ENCODE measurements at places on chromosomes 7 and 10. TPM values are rescaled to one million over a fixed set of nuclear protein-coding genes. Genes with fewer than 3 reads are reported as not detected.

GRCh38 chr10:74329873-74330272, 178.9 kb downstream of the ADK start:
- DNase-seq, result no peak

DNA sequence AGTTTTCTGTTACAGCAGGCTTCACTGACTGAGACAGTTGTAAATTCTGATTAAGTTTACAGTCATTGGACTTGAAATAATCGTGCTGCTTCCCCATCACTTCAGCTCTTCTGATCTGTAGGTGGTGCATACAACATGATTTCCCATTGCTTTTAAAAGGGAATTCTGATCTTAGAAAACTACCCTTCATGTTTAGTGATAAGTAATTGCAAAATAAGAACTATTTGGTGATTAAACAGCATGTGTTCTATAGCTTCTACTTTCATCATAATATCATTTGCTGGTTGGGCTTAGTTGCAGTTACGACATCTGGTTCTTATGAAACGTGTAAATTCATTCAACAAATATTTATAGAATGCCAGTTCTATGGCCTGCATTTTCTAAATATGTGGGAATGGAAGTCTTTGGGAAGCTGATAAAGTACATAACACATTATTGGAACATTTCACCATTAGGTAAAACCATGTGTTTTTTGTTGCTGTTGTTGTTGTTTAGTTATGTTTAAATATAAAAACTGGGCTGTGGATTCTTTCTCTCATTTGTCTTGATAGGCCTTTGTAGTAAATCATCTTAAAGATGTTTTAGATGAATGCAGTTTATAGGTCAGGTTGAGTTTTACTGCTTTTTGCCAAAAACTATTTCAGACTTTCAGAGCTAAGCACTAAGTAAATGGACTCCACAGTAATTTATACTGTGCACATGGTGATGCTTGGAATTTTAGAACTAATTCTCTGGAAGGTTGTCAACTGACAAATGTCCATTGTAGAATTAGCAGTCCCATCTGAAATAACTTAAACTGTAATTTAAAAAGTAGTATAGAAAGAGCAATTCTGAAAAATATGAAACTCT, 13.1 kb downstream of the GNAI1 start:
- DNase-seq, result no peak

Gene PDIA4
- 71.6 TPM for polyA plus RNA-seq

- DNase-seq, result no peak
Measured at GRCh38 chr7:150390205-150390604, 11.1 kb downstream of the ZNF775 start.

Gene TMEM236
- 0.44 TPM for polyA plus RNA-seq

GRCh38 chr10:62456611-62457101, 82.5 kb downstream of the ZNF365 start:
- DNase-seq, result no peak

Gene LIPK
- not detected for polyA plus RNA-seq

DNA sequence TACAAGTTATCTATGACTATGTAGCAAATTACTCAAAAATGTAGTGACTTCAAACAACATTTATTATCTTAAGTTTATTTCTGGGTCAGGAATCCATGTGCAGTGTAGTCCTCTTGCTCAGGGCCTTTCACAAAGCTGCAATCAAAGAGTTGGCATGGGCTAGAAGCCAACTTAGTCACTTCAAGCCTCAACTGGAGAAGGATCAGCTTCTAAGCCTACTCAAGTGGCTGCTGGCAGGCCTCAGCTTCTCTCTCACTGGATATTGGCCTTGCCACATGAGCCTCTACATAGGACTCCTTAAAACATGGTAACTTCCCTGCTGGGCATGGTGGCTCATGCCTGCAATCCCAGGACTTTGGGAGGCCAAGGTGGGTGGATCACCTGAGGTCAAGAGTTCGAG, 5.0 kb upstream of the NFE2L3 start:
- no peak for DNase-seq

DNA sequence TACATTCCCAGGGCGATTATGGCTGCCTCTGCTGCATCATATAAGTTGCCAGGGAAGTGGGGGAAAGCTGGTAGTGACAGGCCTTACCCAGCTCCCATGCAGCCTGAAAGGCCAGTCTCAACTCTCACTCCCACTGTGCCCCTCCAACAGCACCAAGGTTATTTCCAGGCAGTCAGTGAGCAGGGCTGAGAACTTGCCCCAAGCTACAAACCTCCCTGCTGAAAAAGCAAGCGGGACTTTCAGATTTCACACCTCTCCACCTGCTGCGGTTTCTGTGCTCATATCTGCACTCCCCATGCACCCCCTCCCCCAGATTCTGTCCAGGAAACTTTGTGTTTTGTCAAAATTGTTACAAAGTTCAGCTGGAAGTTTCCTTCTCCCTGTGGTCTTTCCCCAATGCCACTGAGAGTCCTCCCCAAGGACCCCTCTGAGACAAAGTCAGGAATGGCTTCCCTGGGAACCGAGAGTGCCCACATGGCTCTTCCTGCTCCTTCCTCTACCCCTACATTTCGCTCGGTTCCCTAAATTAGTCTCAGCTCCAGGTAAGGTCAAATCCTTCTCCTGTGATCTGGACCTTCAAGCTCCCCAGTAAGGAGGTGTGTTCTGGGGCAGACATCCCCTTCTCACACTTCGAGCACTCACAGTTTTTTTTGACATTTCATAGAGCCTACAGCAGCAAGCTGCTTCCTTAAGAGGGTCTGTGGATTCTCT, 25.3 kb upstream of the WNT2 start:
- no peak for DNase-seq

Gene AKR1C8
- polyA plus RNA-seq, result not detected

Gene ACBD7
- polyA plus RNA-seq, result 0.15 TPM

GRCh38 chr7:28493477-28493876, 81.2 kb downstream of the CREB5 start:
- DNase-seq, result no peak

- no peak for DNase-seq
Measured at GRCh38 chr10:49415109-49415508, 19.2 kb upstream of the DRGX start.

DNA sequence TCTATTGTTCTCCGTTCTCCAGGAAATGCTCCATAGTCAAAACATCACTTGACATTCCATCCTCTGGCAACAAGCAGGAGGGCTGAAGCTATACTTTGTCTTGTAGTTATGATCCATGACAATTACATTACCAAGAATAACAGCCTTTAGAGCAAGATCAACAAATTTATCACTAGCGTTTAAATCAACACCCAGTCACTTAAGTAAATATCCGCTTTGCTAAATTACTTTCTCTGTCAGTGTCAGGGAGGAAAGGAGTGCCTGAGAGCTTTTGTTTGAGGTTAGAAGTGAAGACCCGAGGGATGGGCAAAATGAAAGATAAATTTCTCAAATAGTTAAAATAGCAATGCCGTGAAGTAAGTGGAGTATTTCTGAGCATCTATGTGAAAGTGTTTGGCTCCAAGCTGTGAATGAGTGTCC, 236.1 kb upstream of the BMPER start:
- no peak for DNase-seq

DNA sequence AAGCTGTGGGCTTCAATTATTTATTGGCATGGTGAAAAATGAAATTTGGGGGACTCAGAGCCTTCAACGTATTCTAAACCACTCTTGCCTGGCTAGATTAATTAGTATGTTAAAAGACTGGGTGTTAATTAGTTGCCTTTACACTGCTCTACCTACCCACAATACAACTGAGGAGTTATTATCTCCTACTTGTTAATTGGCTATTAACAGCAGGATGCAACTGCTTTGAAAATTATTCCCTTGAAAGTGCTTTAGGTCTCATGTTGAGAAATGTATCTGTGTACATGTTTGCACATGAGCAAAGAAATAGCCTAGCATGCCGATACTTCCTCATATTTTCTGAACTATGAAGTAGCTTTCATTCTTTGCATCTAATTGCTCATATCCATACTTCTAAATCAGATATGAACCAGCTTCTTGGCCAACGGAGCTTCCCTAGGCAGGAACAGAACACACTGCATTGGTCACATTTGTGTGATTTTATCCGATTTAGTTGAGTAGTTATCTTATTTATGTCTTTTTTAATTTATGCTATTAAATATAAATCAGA, 155.8 kb downstream of the GPAM start:
- DNase-seq, result no peak

Gene SH2D4B
- not detected for polyA plus RNA-seq

DNA sequence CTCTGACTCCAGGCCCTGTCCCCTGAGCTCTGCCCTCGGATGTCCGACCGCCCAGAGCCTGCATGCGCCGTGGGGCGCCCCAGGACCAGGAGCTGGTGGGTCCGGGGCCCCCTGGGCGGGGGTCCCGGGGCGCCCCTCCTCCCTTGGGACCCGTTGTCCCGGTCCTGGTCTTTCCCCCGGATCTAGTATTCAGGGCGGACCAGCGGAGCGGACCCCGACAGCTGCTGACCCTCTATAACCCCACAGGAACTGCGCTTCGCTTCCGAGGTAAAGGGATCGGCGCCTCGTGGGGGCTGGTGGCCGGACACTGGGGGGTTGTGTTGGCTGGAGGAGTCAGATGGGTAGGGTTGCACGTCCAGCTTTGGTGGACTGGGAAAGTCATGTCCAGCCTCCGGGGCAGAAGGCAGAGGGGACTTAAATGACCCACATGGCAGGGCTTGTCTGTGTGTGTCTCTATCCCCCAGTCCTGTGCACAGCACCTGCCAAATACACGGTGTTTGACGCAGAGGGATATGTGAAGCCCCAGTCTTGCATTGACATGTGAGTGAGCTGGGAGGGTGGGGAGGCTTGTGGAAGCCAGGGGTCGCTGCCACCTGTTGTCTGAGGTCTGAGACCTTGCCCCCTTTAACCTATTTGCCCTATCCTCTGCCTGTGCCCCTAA, 520 bp downstream of the MOSPD3 start:
- DNase-seq, result no peak

DNA sequence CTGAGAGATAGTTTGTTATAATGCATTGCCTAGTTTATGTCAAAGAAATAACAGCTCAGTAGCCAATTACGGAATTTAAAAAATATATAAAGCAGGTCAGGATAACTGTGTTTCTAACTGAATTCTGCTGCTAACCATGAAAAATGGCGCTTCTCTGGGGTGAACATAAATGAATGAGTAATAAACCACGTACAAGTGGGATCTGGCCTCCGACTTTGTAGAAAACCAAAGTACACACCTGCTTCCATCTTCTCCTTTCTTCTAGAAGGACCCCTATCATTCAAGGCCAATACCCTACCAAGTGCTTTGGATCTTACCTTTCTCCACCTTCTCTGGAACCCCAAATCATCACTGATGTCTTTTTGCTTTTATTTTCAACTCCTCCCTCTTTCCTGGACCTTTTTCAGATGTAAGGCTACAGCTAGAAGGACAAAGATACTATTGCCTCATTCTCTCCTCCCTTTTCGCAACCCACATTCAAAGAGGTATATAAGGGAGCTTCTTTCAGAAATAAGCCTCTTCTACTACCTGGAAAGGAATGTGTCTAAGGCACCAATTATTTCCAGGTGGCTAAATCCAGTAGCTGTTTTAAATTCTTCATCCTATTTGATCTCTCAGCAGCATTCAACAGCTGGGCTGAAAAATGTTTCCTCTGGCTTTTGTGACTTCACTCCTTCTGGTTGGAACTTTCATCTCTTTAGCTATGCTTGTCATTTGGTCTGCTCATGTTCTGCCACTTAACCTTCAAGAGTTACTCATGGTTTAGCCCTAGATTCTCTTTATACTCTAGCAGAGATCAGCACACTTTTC, 37.7 kb downstream of the NAMPT start:
- DNase-seq, result no peak

- DNase-seq, result no peak
Measured at GRCh38 chr10:43188702-43189101, 50.5 kb downstream of the CSGALNACT2 start.

DNA sequence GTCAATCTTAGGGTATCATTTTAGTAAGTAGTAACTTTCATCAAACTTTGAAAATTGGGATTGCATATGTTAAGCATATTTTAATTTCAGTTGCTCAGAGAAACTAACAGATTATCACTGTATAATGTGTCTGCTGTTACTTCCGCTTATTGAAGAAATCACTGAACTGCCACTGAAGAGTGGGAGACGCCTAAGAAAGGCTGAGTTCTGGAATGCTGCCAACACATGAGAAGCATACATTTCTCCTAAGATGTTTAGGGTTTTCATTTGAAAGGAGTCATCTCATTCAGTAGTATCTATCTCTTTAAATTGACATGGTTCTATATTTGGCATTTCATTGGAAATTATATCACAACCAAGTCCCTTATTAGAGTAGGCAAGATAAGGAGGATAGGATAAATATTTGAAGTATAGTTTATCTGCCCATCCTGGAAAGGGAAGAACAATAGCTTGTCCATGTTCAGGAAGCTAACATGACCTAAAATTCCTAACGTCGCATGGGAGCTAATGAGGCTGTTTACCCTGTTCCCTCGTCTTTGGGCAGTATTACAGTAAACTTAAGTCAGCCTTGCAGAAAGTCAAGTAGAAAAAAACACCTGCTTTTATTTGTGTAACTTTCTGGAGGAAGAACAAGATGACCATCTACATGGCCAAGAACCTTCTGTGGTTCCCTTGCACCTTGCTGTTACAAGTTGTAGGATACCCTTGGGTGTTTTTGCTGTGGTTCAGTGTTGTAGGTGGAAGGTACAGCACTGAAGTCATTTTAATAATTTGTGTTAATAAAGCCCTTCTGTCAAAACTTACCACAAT, 67.3 kb downstream of the NHLRC2 start:
- no peak for DNase-seq

DNA sequence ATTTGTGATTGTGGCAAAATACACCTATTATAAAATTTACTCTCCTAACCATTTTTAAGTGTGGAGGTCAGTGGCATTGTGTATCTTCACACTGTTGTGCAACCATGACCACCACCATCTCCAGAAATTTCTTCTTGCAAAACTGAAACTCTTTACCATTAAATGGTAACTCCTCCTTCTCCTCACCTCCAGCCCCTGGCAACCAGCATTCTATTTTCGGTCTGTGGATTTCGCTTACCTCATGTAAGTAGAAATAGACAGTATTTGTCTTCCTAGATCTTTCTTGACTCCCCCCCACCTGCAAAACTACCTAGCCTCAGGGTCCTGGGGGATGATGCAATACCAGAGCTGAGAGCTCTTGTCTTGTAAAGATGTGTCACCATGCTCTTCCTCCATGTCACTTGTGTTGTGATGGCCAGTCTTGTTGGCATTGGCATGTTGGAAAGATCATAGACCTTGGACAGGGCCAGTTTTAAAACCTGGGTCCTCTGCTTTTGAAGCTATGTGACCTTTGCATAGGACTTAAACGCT, 71.1 kb upstream of the EMX2 start:
- DNase-seq, result no peak

Gene CDHR1
- polyA plus RNA-seq, result 0.08 TPM

GRCh38 chr10:10647331-10647730, 370.3 kb upstream of the CELF2 start:
- no peak for DNase-seq

Data from urinary bladder (tissue), 4 donors.